ENCODE measurements at places on chromosomes 7 and 10.

- H3K27me3 ChIP-seq = no peaks in the 10 kb centered on the region
- DNase-seq = no peak
- H3K4me3 ChIP-seq = no peak overlapping the region
- no peak overlapping the region for H3K27ac ChIP-seq
Observed at GRCh38 chr7:435630-436366, 83.8 kb downstream of the PDGFA start.

GRCh38 chr7:141073173-141073640, 657 bp upstream of the TMEM178B start:
- peak overlapping the region; percentile 37 for H3K4me3 ChIP-seq
- no peaks in the 10 kb centered on the region for H3K27me3 ChIP-seq
- no peak for DNase-seq
- no peak overlapping the region for H3K27ac ChIP-seq
- H3K36me3 ChIP-seq = no peaks in the 10 kb centered on the region

- no peaks in the 10 kb centered on the region for H3K36me3 ChIP-seq
- H3K27me3 ChIP-seq = no peaks in the 10 kb centered on the region
- H3K4me1 ChIP-seq = no peaks in the 10 kb centered on the region
- H3K27ac ChIP-seq = no peak overlapping the region
Observed at GRCh38 chr10:19730907-19731217, 85.4 kb upstream of the PLXDC2 start.

DNA sequence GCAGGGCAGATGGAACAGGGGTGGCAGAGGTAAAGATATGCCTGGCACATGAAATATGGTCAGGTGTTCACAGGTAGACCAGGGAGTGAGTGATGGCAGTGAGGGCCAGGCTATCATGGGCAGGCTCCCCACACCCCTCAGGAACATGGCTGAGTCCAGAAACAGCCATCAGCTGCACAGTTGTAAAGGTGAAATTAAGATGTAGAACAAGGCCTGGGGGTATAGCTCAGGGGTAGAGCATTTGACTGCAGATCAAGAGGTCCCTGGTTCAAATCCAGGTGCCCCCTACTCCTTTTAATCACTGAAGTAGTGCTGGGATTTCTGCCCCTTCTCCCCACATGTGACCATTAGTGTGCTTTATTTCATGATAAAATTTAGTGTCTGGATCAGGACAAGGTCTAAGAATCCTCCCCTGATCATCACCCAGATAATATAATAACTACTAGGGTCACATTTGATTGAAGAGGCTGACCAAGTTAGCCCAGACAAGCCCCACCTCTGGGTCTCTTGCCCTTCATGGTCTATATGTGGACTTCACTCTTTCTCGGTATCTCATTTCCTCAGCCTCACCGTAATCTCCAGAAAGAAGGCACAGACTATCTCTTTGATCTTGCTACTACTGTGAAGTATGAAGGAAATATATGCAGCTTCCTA, 69.0 kb downstream of the ZNF783 start:
- H3K27ac ChIP-seq = no peak overlapping the region
- no peak for DNase-seq
- H3K4me3 ChIP-seq = no peak overlapping the region
- H3K27me3 ChIP-seq = no peaks in the 10 kb centered on the region
- no peaks in the 10 kb centered on the region for H3K4me1 ChIP-seq

GRCh38 chr10:5540080-5540479, 15.3 kb downstream of the CALML3 start:
- no peaks in the 10 kb centered on the region for H3K36me3 ChIP-seq
- H3K4me1 ChIP-seq = no peaks in the 10 kb centered on the region
- H3K4me3 ChIP-seq = no peak overlapping the region
- DNase-seq = no peak
- H3K27me3 ChIP-seq = no peaks in the 10 kb centered on the region
- no peak overlapping the region for H3K27ac ChIP-seq
